NCI-H2029 treated with DMSO at 0.1 percent for 48 hours (cell line): ENCODE measurements at places on chromosomes 2 and 18.

DNA sequence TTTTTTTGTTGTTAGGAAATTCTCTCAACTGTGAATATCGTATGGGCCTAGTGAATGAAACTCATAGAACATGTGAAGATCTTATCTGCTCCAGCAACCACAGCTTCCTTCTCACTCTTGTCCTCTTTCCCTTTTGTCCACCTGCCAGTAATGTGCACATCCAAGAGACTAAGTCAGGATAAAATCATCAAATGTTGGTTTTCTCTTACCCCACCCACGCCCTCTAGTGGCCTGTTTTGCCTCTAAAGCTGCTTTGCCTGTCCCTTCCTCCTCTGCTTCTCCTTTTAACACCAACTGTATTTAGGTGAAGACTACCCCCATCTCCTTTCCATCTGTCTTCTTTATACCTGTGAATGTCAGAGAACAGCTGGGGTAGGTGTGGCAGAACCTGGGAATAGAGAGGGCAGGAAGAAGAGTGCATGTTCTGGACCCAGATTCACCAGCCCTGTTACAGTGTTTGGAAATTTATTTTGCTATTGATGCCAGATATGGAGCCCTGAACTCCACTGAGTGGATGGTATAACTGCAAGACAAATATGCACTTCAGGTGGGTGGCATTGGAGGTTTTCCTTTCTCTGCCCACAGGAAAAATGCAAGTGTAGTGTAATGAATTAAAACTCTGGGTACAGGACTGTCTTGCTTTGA is 8.4 kb upstream of the MGAT5 start:
- DNase-seq: peak; percentile 52

DNA sequence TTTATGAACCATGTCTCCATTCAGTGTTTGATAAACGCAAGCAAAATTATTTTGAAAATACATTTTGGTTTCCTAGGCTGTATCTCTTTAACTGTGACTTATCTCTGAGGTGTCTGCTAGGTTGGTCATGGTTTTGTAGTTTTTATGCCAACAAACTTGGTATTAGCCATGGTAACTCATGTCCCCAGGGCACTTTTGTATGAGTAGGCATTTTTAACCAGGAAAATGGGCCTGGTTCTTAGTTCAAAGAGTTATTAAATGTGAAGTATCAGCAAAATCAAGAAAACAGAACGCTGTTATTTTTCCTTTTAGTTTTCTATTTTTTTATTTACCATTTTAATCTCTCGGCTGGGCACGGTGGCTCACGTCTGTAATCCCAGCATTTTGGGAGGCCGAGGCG is 179.3 kb upstream of the LHCGR start:
- no peak for DNase-seq

DNA sequence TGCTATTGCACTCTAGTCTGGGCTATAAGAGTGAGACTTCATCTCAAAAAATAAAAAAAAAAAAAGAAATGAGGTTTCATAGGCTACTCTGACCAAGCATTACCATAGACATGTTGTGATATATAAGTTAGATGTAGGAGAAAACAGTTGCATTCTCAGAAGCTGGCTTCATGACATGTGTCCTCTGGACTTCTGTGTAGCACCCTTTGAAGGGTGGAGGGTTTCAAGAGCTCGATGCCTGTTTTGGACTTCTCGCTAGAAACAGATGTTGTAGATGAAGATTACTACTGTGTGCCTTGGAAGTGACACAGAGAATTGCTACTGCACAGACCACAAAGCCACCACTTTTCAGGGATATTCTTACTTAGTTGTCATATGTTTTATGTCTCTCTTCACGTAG is 91.0 kb downstream of the TMEM247 start:
- DNase-seq: no peak

GRCh38 chr18:33184958-33185357 is 255.6 kb downstream of the CCDC178 start:
- no peak for DNase-seq

DNA sequence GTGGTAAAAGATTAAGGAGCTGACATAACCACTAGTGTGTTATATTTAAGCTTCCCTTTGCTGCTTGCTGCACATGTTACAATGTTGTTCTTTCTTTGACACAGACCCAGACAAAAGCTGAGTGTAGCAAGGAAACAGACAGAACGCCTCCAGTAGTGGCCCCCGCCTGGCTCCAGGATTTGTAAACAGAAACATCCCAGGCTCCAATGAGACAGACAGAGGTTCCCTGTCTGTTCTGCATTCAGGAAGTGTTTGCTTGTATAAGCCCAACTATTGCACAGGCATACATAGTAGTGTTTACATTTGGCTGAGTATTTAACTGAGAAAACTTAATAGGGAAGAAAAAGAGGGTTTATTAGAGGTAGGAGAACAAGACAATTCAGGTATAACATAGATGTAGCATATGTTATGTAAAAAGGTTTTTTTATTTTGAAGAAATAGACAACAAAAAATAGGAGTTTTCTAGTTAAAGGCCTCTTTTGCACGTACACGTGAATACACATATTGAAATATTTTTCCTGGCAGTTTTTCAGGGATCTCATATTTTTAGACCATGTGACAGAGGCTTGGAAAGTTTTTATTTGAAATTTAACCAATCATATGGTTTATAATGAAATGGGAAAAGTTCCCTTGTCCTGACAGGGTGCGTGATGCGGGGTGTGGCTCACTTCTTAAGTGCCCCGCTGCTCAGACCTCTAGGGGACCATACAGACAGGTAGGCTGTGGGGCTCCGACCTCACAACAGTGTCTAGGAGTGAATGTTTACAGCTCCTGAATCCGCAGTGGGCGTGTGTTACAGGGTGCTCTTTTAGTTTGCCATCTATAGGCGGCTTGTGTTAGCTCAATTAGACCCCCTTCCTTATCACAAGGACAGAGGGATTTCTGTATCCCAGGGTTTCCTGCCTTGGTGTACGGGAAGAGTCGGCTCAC is 118.4 kb downstream of the BMPR2 start:
- DNase-seq: peak; percentile 50

GRCh38 chr2:216366777-216367471 is 5.4 kb downstream of the MARCHF4 start:
- DNase-seq: no peak
